ENCODE measurements at places on chromosomes 3 and 15.

- no peak for DNase-seq
These were observed 62.4 kb downstream of the MBNL1 start for GRCh38 chr3:152331018-152331541.

GRCh38 chr15:62962101-62962995 is 80.2 kb upstream of the TPM1 start:
- no peak for DNase-seq

DNA sequence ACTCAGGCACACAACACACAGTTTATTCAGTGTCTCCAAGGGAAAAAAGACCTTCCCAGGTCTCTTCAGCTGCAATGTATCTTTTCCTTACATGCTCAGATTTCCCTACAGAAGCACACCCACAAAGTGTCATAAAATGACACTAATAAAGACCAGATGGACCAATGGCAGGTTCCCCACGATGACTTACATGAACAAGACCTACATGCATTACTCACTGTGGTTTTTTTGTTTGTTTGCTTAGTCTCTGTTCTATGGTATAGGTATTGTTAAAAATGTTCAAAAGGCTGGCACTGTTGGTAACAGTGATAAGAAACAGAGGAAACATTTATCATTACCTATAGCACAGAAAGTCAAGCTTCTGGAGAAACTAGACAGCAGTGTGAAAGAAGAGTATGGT is 318.2 kb upstream of the TMCO5A start:
- DNase-seq, result no peak

DNA sequence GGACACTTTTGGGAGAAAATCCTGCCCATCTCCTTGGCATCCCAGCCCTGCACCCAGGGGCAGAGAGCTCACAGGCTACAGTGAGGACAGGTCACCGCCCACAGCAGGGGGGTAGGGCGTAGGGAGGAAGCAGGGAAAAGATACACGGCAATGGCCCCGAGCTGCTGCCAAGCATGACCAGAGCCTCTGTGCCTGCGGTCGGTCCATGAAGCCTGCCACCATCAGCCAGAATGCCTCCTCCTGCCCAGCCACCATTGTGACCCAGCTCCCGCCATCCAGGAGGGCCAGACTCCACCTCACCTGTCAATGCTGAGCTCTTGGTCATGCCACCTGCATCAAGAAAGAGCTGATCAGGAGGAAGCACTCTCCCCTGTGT is 230.7 kb downstream of the VPS13C start:
- DNase-seq, result no peak

DNA sequence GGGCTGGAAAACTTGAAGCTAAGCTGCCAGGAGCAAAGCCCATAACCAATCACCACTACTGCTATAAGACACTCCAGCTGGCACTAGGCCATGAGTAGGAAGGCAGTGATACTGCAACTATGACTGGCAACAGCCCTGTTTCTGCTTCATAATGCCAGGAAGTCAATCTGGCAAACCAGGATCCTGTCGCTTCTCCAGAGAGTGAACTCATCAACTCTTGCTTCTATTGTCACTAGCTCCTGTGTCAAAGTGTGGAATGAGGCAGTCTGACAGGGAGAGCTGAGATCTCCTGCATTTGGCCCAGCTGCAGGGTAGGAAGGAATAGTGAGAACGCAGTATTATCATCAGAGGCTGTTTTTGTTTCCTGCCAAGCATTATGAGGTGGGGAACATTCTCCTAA is 105.3 kb downstream of the CTNNB1 start:
- DNase-seq, result no peak
